ENCODE measurements at places on chromosomes 3 and 15. TPM values are rescaled to one million over a fixed set of nuclear protein-coding genes. Genes with fewer than 3 reads are reported as not detected.

CCDC14 gene
- 28.5 TPM for polyA plus RNA-seq

RETNLB gene
- not detected for polyA plus RNA-seq

AMIGO3 gene
- polyA plus RNA-seq: not detected

TRIM42 gene
- polyA plus RNA-seq: not detected

GP9 gene
- polyA plus RNA-seq: not detected

Data from mammary epithelial cell (primary cell).